Stimulated activated CD4-positive, alpha-beta T cell treated with anti-CD3 and anti-CD28 coated beads, Interleukin-15, amount 100 ng/mL, for 1 hour (primary cell): ENCODE measurements at places on chromosomes 12 and 14.

- no peak for DNase-seq
These were observed 76.0 kb upstream of the ACTN1 start for GRCh38 chr14:69055125-69055524.

GRCh38 chr14:31484754-31485153, 3.1 kb downstream of the GPR33 start:
- DNase-seq: no peak

DNA sequence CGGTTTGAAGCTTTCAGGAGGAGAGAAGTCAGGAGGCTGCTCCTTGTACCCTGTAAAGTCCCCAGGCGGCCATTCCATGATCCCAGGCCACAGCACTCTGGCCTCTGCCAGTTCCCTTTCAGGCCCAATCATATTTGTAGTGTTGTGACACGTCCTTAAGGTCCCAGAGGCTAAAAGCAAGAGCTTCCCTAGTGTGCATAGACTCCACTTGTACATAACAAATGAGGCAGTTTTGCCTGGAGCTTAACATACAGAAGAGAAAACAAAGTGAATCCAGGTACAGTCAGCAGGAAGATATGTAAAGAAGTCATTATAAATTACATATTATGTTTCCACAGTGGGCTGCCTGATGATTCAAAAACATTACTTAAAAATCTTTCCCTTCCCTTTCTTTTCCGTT, 81.1 kb upstream of the RPH3A start:
- no peak for DNase-seq

GRCh38 chr12:120101617-120102016, 14.9 kb downstream of the RAB35 start:
- DNase-seq: no peak

- DNase-seq: no peak
These were observed 477.5 kb upstream of the GARIN6 start for GRCh38 chr12:99170037-99170436.

GRCh38 chr12:30188602-30189326, 405.0 kb upstream of the TMTC1 start:
- no peak for DNase-seq

GRCh38 chr14:95025218-95025617, 132.1 kb downstream of the DICER1 start:
- no peak for DNase-seq

DNA sequence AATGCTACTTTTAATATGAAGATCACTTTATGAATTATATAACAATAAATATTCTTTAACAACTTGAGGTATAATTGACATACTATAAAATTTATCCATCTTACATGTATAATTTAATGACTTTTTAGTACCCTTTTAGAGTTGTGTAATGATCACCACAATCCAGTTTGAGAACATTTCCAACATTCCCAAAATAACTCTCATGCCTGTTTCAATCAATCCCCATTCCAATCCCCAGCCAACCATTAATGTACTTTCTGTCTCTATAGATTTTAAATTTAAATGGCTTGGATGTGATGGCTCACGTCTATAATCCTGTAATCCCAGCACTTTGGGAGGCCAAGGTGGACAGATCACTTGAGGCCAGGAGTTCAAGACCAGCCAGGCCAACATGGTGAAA, 23.5 kb upstream of the FRMD6 start:
- no peak for DNase-seq

GRCh38 chr12:94175763-94176668, 27.6 kb downstream of the PLXNC1 start:
- no peak for DNase-seq

- no peak for DNase-seq
These were observed 121.5 kb downstream of the PRKD1 start for GRCh38 chr14:29806124-29806517.

GRCh38 chr14:41605550-41606281, 960 bp upstream of the LRFN5 start:
- DNase-seq: no peak

DNA sequence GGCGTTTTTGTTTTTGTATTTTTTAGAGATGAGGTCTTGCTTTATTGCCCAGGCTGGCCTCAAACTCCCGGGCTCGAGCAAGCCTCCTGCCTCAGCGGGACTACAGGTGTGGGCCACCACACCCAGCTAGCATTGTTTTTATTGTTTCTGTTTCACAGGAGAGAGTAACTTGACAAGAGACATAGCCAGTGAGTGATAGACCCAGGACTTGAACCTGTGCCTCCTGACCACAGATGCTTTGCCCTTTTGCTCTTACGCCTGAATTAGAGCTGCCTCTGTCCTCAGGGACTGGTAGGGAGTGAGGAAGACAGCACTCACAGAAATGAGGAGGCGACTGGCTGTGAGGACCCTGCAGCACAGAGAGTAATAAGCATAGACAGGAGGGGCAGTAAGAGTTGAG, 2.3 kb downstream of the EVL start:
- DNase-seq: no peak

GRCh38 chr12:108734200-108734906, 3.0 kb upstream of the CORO1C start:
- no peak for DNase-seq

DNA sequence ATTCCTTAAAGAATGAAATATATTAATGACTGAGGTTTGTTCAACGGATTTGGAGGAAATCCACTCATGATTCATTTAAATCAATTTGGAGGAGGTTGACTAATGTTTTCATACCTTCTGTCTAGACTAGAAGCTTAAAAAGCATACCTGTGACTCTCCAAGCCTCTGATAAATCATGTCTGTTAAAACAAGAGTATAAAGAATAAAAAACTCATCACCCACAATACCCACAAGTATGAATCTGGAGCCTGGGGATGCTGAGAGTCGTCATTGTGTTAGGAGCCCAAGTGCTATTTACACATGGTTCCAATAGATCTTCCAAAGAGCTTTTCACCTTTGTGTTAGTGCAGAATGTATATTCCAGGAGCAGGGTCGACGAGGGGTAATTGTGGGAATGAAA, 86.8 kb upstream of the ADAMTS20 start:
- DNase-seq: no peak

DNA sequence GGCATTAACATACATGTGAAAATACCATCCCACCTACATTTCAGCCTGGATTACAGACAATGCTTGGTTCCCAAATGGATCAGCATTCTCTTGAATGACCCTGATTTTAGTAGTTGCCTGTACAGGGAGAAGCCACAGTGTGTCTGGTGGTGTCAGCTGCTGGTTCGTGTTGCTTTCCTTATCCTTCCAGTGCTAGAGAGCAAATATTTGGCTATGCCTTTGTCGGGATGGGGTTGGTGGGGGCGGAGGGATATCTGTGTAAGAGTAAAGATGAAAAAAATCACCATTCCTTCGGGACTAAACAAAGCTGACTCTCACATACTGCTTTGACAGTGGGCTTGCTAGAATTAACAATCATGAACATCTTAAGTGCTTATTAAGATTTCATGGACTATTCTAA, 96.0 kb downstream of the PTPRR start:
- DNase-seq: no peak

DNA sequence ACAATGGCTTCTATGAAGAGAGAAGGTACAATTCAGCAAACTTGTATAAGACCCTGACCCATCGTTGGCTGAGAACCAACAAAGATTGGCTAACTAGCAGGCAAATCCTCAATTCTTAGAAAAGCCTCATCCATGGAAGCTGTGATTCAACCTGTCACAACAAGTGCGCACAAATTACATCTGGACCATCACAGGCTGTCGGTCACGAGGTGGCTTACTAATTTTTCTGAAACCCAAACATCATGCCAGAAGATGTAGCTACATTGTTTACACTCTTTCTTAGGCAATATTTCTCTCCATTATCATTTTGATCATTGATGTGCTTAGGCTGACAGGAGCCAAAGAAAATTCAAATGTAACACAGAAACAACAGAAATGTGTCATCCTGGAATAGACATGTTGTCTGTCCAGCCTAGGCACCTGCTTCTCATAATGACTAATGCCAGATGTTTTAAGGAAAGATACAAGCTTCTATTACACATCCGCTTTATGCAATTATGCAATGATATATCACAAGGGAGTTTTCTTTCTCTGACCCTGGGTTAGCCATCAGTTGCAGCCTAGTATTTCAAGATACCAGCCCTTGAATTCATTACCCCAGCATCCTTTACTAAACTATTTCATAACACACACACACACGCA, 92.9 kb upstream of the DIO2 start:
- no peak for DNase-seq

GRCh38 chr14:20429801-20430669, 5.9 kb downstream of the KLHL33 start:
- no peak for DNase-seq

GRCh38 chr12:124519746-124520145, 47.7 kb downstream of the NCOR2 start:
- no peak for DNase-seq

- no peak for DNase-seq
These were observed 7.6 kb downstream of the MDM1 start for GRCh38 chr12:68324531-68324930.

- no peak for DNase-seq
These were observed 139.5 kb downstream of the CHST11 start for GRCh38 chr12:104596134-104596799.

- DNase-seq: no peak
These were observed 162.6 kb downstream of the ETNK1 start for GRCh38 chr12:22787557-22787956.

DNA sequence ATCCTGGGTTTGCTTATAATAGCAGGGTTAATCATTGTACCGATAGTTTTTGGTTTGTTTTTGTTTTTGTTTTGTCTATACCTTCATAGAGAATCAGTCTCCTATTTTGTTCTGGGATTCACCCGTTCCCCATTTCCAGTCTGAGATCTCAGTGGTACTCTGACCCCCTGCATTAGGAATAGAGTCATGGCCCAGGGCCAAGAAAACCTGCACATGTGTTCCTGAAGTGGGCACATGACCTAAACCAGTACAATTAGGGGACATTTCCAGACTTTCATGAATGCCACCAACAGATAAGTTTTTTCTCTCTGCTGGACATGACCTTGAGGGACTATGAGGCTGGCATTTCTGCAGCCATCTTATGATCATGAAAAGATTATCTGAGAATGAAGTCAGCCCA, 52.5 kb downstream of the MRPL42 start:
- DNase-seq: no peak

GRCh38 chr12:48350249-48351021, at the start of gene ZNF641:
Gene ZNF641, minus strand, starts transcription at chr12:48350919. Its CDS starts 2,829 bp downstream, at chr12:48348090.
- DNase-seq: peak; percentile 67

DNA sequence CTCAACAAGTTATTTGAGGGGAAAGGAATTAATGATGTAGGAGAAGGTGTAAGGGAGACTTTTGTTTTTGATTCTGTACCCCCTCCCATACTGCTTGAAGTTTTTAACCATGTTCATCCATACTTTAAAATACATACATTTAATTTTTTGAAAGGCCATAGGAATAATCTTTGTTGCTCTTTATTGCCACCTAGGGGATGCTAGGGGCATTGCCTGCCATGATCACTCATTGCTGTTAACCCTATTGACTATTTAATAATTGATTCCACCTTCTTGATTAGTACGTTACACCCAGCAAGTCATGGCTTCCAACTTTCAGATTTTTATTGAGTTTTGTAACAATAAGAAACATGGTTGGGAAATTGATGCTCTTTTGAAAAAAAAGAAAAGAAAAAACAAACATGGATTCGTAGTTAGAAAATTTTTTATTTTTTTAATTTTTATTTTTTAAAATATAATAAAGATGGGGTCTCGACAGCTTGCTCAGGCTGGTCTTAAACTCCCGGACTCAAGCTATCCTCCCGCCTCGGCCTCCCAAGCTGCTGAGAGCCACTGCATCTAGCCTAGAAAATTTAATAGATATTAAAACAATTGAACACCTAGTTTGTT, 8.5 kb upstream of the PRKAB1 start:
- DNase-seq: no peak

DNA sequence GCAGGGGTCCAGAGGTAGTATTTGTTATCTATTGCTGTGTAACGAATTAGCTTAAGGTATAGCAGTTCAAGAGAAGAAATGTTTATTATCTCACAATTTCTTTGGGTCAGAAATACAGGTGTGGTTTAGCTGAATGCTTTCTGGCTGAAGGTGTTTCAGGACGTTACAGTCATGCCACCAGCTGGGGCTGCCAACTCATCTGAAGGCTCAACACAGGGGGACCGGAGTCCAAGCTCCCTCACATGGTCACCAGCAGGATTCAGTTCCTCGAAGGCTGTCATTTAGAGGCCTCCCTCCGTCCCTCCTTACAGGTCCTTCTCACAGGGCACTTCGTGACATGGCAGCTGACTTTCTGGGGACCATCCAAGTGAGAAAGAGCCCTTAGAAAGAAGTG, 37.5 kb upstream of the SINHCAF start:
- DNase-seq: no peak

DNA sequence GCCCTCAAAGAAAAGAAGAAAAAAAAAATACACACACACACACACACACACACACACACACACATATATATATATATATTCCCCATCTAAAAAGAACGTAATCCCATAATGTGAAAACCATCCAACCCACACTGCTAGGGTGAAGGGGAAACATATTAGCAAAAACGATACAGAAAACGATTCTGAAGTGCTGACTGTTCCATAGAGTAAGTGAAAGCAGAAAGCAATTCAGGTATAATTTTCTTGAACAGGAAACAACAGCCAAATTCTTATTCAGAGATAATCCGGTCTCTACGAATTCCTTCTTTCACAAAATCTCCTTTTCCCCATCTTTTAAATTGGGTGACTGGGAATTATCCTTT, 393.5 kb downstream of the NOVA1 start:
- no peak for DNase-seq

DNA sequence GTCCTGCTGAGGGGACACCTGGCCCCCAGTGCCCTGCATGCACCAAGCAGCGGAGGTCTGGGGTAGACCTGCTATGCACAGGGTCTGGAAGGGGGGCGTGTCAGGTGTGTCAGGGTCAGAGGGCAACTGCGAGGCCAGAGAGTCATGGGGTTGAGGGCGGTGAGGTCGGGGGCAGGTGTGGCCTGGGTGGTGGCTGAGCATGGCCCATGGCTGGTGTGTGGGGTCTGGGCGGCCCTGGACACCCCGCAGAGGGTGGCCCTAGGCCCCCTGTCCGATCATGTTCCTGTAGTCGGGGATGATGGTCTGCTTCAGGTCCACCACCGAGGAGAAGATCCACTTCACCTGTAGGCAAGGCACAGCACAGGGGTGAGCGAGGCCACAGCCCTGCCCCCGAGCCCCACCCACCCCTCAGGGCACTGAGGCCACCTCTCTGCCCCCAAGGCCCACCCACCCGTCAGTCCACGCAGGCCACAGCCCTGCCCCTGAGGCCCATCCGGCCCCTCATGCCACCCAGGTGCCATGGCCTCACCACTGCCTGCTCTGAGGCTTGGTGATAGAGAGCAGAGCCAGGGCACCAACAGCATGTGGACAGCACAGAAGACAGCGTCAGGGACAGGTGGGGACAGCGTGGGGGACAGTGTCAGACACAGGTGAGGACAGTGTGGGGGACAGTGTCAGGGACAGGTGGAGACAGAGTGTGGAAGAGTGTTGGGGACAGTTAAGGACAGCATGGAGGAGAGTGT, 211.3 kb downstream of the TMEM121 start:
- no peak for DNase-seq

- no peak for DNase-seq
These were observed 74.4 kb upstream of the CRY1 start for GRCh38 chr12:107167756-107168155.
